ENCODE measurements at places on chromosomes 6 and 20.

DNA sequence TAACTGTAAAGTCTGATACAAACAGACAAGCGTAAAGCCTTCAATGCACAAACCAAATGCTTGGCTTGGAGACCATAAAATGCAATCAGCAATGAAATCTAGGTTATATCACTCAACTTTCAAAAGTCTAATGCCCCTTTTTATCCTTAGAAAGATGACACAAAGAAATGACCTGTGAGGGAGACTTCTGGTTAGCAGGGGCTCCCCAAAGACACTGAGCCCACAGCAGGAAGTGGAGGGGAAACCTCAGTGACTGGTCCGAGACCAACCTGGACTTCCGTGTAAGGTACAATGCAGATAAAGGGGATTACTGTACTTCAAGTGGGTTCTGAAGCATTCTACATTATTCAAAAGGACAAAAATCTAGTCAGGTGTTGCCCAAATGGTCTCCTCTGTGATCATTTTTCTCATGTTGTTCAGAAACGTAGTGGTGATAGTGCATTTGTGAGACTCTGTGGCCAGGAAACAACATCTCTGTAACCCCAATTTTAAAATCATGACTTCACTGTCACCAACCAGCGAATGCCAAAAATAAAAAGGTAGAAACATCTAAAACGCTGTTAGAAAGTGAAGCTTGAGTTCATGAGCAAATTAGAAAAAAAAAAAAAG is 88.2 kb downstream of the HIVEP2 start:
- DNase-seq: no peak

- DNase-seq: no peak
Observed at GRCh38 chr6:62640749-62641148, 354.7 kb upstream of the KHDRBS2 start.

DNA sequence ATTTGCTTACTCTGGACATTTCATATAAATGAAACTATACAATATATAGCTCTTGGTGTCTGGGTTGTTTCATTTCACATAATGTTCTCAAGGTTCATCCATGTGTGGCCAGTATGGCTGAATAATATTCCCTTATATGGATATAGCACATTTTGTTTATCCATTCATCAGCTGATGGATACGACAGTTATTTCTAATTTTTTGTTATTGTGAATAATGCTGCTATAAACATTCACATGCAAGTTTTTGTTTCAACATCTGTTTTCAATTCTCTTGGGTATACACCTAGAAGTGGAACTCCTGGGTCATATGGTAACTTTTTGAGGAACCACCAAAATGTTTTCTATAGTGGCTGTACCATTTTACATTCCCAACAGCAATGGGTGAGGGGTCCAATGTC is 101.1 kb downstream of the CDK19 start:
- no peak for DNase-seq

- no peak for DNase-seq
Observed at GRCh38 chr20:22533823-22534751, 50.3 kb downstream of the FOXA2 start.

GRCh38 chr6:41497573-41497972 is 48.6 kb upstream of the FOXP4 start:
- no peak for DNase-seq

DNA sequence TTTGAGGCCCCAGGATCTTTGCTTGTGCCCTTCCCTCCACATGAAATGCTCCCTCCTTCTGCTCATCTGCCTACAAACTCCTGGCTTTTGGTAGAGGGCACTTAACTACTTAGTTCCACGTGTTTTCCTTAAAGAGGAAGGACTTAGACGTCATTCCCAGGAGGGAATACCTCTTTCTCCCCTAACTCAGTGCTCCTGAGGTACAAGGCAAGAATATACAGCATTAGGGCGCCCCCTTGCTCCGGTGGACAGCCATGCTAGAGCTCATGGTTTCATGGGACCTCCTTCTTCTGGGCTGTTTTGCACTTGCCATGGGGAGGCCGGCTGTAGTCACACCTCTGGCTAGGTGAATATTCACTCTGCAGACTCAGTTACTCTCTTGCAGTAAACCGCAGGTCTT is 93.8 kb upstream of the LY86 start:
- DNase-seq: peak; percentile 49

DNA sequence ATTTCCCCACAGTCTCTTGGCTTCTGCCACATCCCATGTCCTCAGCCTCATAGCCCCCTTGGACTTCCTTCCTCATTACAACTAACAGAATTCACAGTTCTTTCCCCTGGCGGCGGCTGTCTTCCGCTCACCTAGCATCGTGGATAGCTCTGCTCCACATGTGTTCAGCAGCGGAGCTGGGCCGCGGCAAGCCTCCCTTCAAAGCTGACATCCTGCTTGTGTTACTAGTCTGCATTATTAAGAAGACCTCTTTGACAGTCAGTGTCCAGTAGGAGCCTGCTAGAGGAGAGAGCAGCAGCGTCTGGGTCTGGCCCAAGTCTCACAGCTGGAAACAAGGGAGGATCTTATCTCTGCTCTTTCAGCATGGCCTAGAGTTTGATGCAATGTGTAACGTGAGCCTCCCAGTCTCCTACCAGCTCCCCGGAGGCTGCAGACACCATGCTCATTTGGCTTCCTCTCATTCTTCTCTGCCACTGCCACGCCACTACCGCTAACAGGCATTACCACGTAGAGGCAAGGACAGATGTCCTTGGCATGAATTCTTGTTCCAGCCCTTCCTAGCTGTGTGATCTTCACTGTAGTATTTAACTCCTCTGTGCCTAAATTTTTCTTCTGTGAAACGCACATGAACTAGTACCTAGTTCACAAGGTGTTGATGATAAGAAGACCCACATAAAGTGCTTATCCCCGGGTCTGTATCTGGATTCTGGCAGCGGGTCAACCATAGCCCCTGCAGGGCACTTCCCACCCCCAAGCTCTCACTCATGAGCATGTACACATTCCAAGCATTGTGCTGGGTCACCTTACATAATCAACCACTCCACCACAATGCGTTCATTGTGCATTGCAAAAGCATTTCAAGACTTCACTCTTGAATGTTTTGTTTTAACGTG is 107.1 kb upstream of the BACH2 start:
- no peak for DNase-seq

GRCh38 chr6:13432526-13433184 is 54.7 kb downstream of the GFOD1 start:
- no peak for DNase-seq
